ENCODE measurements at places on chromosomes 12 and 14.
A peak's percentile ranks its signal among the peaks of the same experiment; 100 is the strongest.

DNA sequence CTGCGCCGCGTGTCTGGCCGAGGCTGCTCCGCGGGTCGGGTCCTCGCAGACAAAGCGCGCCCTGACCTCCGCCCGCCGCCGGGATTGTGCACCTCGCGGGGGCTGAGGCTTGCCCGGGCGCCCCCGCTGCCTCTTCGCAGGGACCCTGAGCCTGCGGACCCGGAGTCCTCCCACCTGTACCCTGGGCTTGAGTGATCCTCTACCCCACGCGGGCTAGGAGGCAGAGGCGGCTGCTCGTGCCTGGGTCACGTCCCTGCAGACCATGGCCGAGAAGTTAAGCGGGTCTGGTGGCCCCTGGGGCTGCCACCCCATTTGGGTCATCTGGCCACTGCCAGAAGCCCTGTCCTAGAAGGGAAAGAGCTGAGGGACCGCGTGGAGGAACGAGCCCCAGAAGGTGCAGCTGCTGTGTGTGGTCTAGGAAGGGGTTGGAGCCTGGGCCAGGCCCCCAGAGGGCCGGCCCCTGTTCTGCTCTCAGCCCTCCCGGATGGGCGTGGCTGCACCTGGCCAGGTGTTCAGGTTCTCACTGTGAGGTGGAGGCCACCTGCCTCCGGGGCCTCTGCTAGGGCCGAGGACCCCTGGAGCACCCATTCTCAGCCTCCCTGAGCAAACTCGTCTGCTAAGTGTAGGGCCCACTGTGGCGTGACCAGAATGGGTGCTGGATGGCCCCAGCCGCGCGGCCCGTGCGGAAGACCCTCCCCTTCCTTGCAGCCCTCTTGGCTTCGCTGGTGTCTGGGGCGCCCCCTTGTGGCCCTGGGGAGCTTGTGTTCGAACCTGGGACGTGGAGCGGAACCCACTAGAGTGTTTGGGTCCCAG lies 49.6 kb downstream of the LRCOL1 start:
- peak; percentile 91 for DNase-seq

- DNase-seq, result no peak
Observed at GRCh38 chr14:68940614-68941185, 38.4 kb downstream of the ACTN1 start.

GRCh38 chr12:104938371-104938770 lies 19.7 kb downstream of the SLC41A2 start:
- no peak for DNase-seq

- DNase-seq, result no peak
Observed at GRCh38 chr14:31792726-31793125, 231.5 kb downstream of the NUBPL start.

- no peak for DNase-seq
Observed at GRCh38 chr12:39538679-39539104, 80.9 kb downstream of the ABCD2 start.

DNA sequence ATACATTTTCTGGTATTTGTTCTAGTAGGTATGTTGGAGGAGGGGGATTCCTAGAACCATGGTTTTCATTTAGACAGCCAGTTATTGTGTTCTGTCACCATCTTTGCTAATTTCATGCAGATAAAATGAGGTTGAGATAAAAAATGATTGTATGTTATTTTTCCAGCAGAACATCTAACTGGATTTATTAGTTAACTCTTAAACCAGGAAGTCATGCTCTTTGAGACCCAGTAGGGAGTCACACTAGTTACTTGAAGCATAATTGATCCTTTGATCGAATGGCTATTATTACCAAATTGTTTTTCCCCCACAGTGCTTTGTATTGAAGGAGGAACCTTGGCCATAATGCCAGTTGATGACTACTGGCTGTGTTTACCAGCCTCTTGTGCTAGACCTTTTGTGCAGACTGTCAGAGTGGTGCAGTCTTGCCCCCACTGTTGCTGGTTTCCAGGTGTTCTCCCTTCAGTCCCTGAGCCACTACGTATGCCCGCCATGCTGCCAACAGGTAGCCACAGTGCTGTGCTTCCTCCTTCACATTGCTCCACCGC lies 6.0 kb downstream of the EID3 start:
- DNase-seq, result peak; percentile 70

All from NCI-H2081 (cell line).